ENCODE measurements at places on chromosomes 4 and X.

GRCh38 chr4:144174401-144175067 lies 34.0 kb upstream of the GYPA start:
- DNase-seq: peak; percentile 70

DNA sequence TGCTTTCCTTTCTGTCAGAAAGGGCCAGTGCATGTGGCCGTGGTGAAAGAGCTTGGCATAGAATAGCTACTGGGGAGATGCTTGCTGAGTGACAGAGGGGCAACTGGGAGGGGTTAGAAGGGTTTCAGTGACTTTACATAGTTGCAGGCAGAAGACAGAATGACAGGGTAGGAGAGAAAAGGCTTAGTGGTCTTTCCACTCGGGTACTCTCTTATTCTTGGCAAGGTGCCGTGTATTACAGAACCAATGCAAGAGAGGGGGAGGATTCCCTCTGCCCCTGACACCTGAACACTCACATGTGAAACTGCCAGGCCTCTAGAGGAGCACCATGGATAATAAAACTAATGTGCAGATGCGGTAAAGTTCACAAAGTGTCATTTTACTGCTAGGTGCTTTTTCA lies 228.2 kb downstream of the MGST2 start:
- no peak for DNase-seq

- peak; percentile 89 for DNase-seq
These were observed at the start of the genes BRCC3, CMC4 and MTCP1 for GRCh38 chrX:155070975-155071693. BRCC3 (plus strand) TSS chrX:155071508; CDS start chrX:155071528, 20 bp downstream. CMC4 (minus strand) TSS chrX:155071136; CDS start chrX:155064023, 7,113 bp downstream. MTCP1 (minus strand) TSS chrX:155071136; CDS start chrX:155066010, 5,126 bp downstream.

- DNase-seq: no peak
These were observed 168.9 kb downstream of the BCOR start for GRCh38 chrX:39928704-39929378.

- DNase-seq: no peak
These were observed 115.5 kb upstream of the TMEM150C start for GRCh38 chr4:82677327-82677726.

DNA sequence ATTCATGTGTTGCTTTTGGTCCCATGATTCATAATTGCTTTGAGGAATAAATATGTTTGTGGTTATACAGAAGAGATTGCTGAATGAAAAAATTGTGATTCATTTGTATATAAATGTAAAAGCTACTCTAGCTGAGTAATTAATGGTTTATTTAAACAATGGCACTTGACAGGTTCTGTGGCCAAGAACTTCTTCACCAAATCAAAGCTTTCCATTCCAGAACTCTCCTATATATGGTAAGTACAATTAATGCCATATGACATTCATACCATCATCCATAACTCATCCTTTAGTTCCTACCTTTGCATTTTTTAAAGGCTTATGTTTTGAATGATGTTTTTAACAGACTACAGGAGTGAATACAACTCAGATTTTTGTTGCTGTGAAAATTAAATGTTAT lies 105.8 kb downstream of the REPS2 start:
- no peak for DNase-seq

- DNase-seq: peak; percentile 84
These were observed 53.9 kb downstream of the IRF2 start for GRCh38 chr4:184420402-184420801.

- peak; percentile 86 for DNase-seq
These were observed 720 bp downstream of the RPL10 start for GRCh38 chrX:154398668-154399526.

DNA sequence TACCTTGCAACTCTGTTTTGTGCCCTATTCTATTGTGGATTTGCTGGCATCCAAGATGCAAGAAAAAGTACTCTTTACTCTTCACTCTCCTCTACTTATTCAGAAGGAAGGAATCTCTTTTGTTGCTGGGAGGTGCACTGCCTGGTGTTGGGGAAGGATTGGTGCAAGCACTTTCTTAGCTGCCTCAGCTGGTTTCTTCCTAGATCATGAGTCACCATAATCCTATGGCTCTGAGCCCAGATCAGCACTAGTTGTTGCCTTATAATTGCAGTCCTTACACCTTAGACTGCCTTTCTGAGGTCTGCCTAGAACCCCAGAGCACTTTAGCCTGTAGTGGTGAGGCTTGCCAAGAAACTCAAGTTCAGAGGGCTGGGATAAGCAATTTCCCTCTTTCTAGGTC lies 37.0 kb upstream of the CT83 start:
- no peak for DNase-seq

DNA sequence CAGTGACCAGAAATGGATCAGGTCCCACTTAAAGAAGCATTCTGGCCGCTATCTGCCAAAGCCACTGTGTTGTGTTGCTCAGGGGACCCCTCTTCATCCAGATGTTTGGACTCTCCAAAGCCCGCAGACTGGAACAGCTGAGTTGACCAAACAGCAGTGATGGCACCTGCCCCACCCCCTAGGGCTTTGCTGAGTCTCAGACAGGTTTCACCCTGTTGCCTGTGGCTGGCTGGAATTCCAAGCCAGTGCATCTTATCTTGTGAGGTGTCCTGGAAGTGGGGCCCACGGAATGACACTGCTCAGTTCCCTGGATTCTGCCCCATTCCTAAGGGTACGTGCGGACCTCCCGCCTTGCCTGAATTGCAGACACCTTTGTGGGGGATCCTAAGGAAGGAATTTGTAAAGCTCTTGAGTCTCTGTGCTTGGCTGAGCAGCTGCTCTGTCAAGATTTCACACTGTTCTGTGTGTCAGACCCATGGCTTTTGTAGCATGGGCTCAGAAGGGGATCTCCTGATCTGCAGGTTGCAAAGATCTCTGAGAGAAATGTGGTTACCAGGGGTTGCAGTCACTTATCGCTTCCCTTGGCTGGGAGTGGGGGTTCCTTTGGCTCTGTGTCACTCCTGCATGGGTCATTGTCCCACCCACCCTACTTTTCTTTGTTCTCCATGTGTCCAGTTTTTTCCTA lies 1707.9 kb upstream of the PCDH10 start:
- no peak for DNase-seq

- DNase-seq: no peak
These were observed at the start of gene SMPX for GRCh38 chrX:21757960-21758359. SMPX (minus strand) TSS chrX:21758116; CDS start chrX:21754290, 3,826 bp downstream.

DNA sequence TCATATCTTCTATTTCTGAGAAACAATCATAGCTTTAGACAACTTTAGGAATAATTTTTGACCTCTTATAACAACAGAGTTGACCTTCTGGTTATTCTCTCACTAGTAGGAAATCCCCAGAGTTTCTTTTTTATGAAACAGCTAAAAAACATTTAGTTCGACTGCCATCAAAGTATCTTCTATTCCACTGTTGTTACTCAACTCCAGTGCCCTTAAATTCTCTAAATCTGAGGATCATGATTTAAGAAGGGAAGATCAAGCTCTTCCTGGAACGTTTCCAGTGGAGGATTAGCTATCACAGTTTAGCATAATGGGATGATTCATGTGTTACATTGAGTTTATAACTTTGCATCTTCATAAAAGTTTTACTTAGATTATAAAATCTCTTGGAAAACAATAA lies 134.9 kb upstream of the VEGFC start:
- no peak for DNase-seq

GRCh38 chr4:118360106-118360505 lies 7.3 kb upstream of the PRSS12 start:
- DNase-seq: no peak

DNA sequence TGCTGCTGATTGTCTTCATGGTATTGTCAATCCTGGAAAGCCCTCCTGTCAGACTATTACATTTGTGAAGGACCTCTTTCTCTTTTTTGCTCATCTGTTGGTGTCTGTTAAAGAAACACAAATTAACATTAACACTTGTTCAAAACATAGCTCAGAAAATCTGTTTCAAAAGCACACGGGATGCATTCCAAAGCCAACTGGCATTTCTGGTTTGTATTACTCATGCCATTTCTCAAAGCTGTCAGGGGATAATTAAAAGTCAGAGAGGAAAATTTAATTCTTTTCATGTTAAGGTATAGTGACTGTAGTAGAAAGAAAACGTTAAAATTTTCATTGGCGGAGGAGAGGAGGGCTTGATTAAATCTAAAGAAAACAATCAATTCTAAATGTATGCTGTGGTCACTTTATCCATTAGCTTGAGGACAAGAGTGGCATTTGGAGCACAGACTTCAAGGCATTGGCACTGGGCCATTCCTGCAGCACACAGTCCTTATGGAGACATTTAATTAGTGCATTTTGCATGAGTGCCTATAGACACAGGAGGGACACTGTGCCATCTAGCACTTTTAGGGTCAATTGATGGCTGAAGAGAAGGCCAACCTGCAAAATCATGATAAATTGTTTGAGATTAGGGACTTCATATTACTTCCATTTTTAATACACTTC lies 21.2 kb upstream of the GLRA2 start:
- DNase-seq: no peak

DNA sequence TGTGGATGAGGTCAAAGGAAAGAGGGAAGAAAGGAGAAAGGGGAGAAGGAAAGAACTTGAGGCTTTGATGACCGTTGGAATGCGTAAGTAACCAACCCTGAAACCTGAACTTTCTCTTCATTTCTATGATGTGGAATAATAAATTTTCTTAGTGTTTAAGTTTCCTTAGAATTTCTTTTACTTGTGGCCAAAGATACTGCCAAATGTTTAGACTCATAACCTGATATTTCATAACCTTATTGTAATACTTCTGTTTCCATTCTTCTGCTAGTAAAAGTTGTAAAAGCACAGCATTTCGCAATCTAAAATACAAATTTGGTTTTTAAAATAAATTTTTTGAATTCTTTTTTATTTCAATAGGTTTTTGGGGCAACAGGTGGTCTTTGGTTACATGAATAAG lies 258.5 kb upstream of the GIMD1 start:
- DNase-seq: no peak

DNA sequence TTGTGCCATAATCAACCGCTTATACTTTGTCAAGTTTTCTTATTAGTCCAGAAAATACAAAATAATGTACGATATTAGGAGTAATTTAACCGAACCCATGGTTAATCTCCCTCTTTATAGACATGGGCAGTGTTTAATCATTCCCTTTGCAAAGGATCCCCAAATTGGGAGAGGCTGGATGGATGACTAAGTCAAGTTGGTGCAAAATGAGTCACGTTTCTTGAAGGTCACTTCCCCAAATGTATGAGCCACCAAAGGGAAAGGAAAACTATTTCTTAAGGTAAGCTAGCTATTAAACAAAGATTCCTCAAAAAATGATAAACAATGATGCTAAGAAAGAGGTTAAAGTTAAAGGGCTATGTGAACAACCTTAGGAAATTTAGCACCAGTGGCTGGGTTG lies 17.5 kb downstream of the MAML3 start:
- no peak for DNase-seq

GRCh38 chr4:57966987-57967760 lies 857.0 kb upstream of the IGFBP7 start:
- no peak for DNase-seq

DNA sequence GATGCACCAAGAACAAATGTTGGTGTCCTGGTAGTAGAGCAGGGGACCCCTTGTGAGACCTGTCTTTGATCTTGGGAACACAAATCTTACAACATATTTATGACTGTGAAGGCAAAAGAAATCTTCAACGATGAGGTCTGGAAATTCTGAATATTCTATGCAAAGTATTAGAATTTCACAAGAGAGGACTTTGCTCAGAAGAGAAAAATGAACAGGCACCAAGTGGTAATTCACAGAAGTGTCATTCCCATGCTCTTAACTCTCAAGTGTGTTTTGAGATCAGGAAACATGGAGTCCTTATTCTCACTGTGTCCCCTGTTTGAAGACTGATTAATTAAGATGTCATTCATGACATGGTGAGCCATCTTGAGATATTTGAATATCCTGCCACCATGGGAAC lies 52.5 kb downstream of the COQ2 start:
- no peak for DNase-seq

DNA sequence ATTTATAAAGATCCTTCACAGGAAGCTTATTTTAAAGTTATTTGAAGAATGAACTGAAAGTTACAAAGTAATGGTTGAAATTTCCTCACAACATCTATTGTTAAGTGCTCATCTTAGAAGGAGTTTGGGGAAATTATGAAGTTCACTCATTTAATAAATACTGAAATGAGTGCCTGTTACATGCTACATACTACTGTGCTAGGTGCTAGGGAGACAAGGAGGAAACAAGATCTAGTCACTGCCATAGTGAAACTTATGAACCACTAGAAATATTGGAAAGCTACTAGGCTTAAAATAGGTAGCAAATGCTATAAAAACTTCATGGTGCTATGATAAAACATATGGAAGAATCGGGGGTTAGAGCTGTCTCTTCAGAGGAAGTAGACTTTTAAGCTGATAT lies 97.1 kb downstream of the JADE1 start:
- DNase-seq: no peak

DNA sequence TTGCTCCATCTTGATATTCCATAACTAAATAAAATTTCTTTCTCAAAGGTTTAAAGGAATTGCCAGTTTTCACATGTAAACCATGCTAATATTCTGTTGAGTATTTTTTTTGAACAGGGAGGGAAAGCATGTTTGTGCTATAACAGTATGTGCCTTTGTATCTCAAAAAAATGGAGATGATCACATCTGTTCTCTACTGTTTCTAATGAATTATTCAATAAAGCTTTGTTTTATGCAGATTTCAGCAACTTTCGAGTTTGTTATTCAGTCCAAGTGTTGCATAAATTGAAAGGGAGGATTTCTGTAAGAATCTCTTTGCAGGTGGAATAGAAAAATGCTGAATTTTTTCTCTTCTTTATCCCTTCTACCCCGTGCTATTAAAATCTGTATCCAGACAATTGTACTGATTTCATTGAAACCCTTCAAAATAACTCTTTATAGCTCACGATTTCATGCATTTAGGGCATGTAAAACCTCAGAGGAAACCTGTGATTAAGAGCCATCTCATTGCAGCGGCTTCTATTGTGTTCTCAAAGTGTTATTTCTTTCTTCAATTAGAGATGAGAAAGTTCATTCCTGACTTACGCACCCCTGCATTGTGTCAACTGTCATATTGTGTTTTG lies 42.1 kb downstream of the NEIL3 start:
- no peak for DNase-seq

GRCh38 chr4:71126719-71127118 lies 133.3 kb downstream of the DCK start:
- no peak for DNase-seq

GRCh38 chr4:176818531-176818930 lies 25.8 kb upstream of the VEGFC start:
- DNase-seq: no peak

DNA sequence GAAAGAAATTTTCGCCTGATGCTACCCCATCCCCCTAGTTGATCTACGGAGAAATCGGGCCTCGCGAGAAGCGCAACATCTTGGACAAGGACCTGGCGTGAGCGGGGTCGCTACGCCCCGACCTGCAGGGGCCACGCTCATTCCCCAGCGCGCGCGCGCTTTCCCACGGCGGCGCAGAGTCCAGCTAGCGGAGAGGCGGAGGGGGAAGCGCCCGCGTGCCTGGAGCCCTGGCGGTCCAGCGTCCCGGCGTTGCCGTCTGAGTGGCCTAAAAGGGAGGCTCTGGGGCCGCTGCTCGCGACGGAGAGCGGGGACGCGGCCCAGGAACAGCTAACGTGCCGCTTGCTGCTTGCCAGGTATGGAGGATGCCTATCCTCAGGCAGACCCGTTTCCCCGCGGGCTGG lies 6.0 kb upstream of the SOX3 start:
- DNase-seq: no peak

- no peak for DNase-seq
These were observed 525.1 kb upstream of the ATOH1 start for GRCh38 chr4:93303440-93303839.
